ENCODE measurements at places on chromosomes 3 and 15.
A peak's percentile ranks its signal among the peaks of the same experiment; 100 is the strongest.

GRCh38 chr3:12822725-12823373 lies 18.5 kb downstream of the RPL32 start:
- H3K27me3 ChIP-seq = no peaks in the 10 kb centered on the region
- no peak for DNase-seq
- H3K4me1 ChIP-seq = no peaks in the 10 kb centered on the region
- H3K27ac ChIP-seq = no peak overlapping the region
- peaks cover 2% of the 10 kb centered on the region for H3K36me3 ChIP-seq

- H3K4me3 ChIP-seq = no peak overlapping the region
- no peaks in the 10 kb centered on the region for H3K27me3 ChIP-seq
- no peaks in the 10 kb centered on the region for H3K4me1 ChIP-seq
- DNase-seq = no peak
- H3K27ac ChIP-seq = no peak overlapping the region
- no peaks in the 10 kb centered on the region for H3K36me3 ChIP-seq
Observed at GRCh38 chr3:143831208-143831607, 17.1 kb downstream of the SLC9A9 start.

DNA sequence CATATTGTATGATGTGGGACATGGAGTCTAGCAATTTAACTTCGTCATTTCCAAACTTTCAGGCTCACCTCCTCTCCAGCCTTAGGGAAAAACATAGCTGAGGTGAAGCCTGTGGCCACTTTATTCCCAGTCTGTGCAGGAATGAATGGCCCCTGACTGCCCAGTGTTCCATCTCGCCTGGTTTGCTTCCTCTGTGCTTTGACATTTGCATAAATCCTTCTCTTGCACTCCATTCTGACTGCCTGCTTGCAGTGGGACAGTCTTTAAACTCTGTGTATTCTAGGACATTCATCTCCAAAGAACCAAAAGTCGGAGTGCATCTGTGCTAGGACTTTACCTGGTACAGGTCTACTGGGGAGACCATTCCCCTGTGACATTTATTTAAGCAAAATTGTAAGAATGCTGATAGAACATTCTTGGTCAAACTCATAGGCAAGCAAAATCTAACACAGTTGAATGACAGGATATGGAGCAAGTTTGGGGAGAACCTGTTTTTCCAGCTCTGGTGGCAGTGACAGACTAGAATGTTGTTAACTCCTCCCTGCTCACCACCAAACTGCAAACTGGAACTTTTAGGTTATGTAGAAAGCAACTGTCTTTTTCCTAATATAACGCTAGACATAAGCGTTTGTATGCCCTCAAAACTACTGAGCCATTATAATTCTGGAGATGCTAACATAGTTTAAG lies 22.1 kb downstream of the TMED3 start:
- DNase-seq = no peak
- H3K27me3 ChIP-seq = no peaks in the 10 kb centered on the region

- H3K4me1 ChIP-seq = no peaks in the 10 kb centered on the region
- no peak for DNase-seq
- no peaks in the 10 kb centered on the region for H3K36me3 ChIP-seq
- no peaks in the 10 kb centered on the region for H3K27me3 ChIP-seq
Observed at GRCh38 chr15:99511531-99511865, 54.3 kb upstream of the MEF2A start.

DNA sequence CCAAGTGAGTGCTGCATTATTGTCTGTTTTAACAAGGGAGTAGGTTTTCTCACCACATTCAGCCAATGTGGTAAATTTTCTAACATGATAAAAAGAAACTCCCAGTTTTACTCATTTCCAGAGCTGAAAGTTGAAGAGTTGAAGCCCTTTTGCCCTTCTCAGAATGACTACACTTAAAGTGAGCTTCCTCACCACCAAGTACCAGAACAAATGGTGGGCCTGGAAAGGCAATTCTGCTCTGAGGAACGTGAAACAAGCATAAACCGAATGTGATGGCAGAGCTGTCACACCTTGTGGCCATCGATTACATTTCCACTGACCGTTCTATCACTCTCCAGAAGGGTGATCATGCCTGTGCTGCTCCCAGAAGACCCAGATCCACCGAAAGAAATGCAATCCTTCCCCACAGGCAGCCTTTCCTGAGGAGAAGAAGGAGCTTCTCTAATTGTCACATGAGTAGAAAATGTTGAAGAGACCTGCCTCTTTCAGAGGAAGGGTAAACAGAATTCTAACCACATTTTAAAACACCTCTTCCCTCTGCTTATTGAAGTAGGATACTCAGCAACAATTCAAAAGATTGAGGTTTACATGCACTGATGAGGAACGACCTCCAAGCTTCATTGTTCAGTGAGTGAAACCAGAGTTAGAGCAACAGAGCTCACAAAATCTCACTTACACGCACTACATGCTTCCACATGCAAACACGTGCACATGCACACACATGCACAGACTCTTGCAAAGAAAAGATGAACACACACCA lies 21.4 kb upstream of the CCR9 start:
- no peaks in the 10 kb centered on the region for H3K27me3 ChIP-seq
- H3K4me1 ChIP-seq = no peaks in the 10 kb centered on the region
- H3K4me3 ChIP-seq = no peak overlapping the region
- DNase-seq = no peak
- no peak overlapping the region for H3K27ac ChIP-seq

DNA sequence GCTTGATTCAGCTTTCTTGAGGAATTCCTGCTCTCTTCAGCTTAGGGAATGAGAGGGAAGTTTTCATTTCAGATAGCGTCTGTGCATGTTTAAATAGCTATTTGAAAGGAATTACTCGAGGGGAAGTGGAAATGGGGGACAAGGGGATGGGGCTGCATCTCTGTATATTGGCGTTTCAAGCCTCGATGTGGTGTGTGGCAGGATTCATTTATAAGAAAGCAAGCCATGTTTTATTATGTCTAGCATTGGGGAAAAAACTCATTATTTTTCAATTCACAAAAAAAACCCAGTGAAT lies 1.0 kb downstream of the ATP2C1 start:
- H3K27ac ChIP-seq = no peak overlapping the region
- H3K36me3 ChIP-seq = no peaks in the 10 kb centered on the region
- no peak for DNase-seq
- H3K4me3 ChIP-seq = peak overlapping the region; percentile 95
- no peaks in the 10 kb centered on the region for H3K27me3 ChIP-seq

GRCh38 chr3:24185738-24186384 lies 240.8 kb downstream of the NR1D2 start:
- H3K36me3 ChIP-seq = no peaks in the 10 kb centered on the region
- H3K27me3 ChIP-seq = no peaks in the 10 kb centered on the region
- peaks cover 5% of the 10 kb centered on the region for H3K4me1 ChIP-seq
- no peak for DNase-seq

DNA sequence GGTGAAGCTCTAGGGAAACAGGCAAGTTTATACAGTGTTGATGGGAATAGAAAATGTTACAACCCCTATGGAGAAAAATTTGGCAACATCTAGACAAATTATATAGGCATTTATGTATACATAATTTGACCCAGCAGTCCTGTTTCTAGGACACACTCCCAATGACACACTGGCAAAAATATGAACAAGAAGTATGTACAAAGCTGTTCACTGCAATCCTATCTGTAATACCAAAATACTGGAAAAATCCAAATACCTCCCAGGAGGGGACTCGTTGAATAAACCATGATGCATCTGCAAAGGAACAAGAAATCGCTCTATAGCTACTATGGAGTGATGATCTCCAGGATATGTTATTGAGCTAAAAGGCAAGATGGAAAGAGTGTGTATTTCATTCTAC lies 8.5 kb downstream of the BFSP2 start:
- no peak overlapping the region for H3K4me3 ChIP-seq
- no peaks in the 10 kb centered on the region for H3K36me3 ChIP-seq
- no peaks in the 10 kb centered on the region for H3K4me1 ChIP-seq
- no peaks in the 10 kb centered on the region for H3K27me3 ChIP-seq
- no peak for DNase-seq

DNA sequence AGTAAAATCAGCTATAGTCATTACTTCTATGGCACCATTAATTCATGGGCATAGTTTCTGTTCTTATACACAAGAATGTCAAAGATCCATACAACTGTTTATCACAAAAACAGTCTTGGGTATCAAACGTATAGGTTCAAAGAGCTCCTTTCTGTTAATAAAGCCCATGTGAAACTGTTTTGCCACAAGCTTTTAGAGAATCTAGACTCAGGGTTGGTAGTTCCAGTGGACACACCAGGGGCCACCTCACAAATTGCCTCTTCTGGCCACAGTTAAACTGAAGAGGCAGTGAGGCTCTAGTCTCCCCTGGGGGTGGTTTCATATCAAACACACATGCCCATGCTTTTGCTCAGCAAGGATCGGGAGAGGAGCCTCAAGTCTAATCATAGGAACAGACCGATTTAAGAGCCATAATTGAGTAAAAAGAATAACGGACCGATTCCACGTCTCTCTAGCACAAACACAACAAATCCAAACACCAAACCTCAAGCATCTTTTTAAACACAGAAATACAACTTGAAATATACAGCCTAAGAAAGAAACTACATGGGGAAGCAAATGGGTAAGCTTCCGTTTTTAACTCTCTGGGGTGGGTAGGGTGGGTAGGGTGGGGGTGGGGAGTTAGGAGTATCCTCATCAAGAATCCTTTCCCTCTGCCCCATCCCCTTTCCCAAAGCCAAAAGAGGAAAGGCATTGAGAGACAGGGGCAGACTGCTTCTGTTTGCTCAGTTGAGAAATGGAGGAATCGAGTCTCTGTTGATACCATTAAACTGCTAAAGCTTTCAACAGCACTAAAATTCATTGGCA lies 443.3 kb downstream of the MAGI1 start:
- no peak for DNase-seq
- no peaks in the 10 kb centered on the region for H3K27me3 ChIP-seq
- peaks cover 3% of the 10 kb centered on the region for H3K4me1 ChIP-seq
- H3K4me3 ChIP-seq = no peak overlapping the region
- no peaks in the 10 kb centered on the region for H3K36me3 ChIP-seq

DNA sequence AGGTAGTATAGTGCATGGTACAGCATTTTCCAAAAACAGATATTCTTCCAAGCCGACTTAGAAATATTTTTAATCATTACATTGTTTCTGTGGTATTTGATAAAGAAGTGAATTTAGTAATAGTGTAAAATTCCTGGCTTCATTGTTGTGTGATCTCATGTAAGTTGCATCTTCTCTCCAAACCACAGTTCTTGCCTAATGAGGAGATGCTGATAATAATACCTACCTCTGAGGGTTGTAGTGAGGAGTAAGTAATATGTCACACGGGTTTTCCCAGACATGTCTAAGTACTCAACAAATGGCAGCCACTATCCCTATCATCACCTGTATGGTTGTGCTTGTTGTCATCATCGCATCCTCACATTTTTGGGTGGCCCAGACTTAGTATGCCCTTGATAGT lies 167.3 kb downstream of the SLCO3A1 start:
- no peaks in the 10 kb centered on the region for H3K27me3 ChIP-seq
- no peak overlapping the region for H3K27ac ChIP-seq
- H3K36me3 ChIP-seq = no peaks in the 10 kb centered on the region
- H3K4me1 ChIP-seq = peaks cover 6% of the 10 kb centered on the region

DNA sequence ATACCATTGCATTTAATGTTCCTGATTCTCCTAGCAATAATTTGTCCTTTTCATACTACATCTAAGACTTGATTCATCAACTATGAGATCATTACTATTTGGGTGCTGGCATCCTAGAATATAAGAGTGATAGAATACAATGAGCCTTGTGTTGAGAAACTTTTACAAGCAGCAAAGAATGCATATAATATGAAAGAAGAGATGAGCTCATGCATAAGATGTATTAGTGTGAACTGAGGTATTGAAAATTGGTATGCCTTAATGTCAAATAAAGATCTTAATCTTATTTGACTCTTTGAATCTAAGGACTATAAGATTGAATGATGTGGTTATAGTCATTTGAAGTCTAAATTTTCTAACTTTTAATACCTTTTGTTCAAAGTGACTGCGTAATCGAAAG lies 220.0 kb upstream of the ARHGEF26 start:
- no peaks in the 10 kb centered on the region for H3K27me3 ChIP-seq
- no peaks in the 10 kb centered on the region for H3K36me3 ChIP-seq
- H3K4me3 ChIP-seq = no peak overlapping the region
- H3K27ac ChIP-seq = no peak overlapping the region
- no peaks in the 10 kb centered on the region for H3K4me1 ChIP-seq
- no peak for DNase-seq

DNA sequence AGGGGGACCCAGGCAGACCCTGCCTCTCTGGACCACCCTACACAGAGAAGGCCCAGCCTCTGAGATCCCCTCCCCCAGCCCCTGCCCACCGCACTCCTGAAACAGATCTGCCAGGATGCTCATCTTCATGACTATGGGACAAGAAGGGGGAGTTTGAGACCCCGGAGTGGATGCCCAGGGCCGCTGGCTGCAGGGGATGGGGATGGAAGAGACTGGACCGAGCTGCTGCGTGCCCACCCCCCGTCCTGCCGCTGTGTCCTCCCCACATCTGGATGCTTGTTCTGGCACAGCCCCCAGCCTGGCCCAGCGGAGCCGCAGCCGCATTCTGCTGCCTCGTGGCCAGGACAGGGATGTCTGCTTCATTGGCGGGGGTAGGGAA lies 30.3 kb upstream of the SEMA3F start:
- no peaks in the 10 kb centered on the region for H3K4me1 ChIP-seq
- no peak overlapping the region for H3K4me3 ChIP-seq
- H3K27me3 ChIP-seq = no peaks in the 10 kb centered on the region
- H3K27ac ChIP-seq = no peak overlapping the region
- no peak for DNase-seq

- peak overlapping the region; percentile 23 for H3K27ac ChIP-seq
- H3K4me1 ChIP-seq = no peaks in the 10 kb centered on the region
- H3K27me3 ChIP-seq = no peaks in the 10 kb centered on the region
- DNase-seq = no peak
Observed at GRCh38 chr3:42067326-42067725, 23.8 kb upstream of the TRAK1 start.

DNA sequence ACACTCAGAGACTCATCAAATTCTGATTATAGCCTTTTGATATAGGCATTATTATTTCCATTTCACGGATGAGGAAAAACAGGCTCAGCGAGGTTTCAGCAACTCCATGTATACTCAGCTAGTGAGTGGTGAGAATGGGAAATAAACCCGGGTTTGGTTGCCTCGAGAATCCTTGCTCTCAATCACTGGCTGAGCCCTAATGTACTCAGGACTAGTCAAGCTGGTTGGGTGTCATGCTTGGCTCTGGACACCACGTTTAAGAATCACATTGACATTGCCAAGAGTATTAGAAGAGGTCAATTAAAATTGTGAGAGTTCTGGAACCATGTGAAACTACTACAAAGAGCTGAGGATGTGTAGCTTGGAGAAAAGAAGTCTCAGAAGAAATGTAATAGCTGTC lies 444.5 kb downstream of the MFSD1 start:
- H3K27ac ChIP-seq = no peak overlapping the region
- H3K4me3 ChIP-seq = no peak overlapping the region
- H3K4me1 ChIP-seq = no peaks in the 10 kb centered on the region
- DNase-seq = no peak

DNA sequence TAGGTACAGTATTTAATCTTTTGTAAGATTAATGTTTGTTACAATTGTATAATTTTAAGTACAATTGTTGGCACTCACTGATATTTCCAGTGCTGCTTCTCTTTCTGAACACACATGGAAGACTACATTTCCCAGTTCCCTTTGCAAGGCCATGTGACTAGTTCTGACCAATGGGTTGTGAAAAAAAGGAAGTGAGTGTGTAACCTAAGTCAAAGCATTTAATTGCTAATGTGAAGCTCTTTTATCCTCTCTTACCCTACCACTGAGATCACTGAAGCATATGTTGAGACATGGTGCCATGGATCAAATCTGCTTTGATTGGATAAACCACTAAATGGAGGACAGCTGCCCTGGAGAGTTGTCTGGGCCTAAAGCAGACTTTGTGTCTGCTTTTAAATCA lies 83.9 kb upstream of the PLXND1 start:
- DNase-seq = no peak
- no peaks in the 10 kb centered on the region for H3K27me3 ChIP-seq
- peaks cover 5% of the 10 kb centered on the region for H3K4me1 ChIP-seq
- H3K36me3 ChIP-seq = no peaks in the 10 kb centered on the region
- no peak overlapping the region for H3K4me3 ChIP-seq
- no peak overlapping the region for H3K27ac ChIP-seq

Measured in aorta (tissue), 5 donors.